ENCODE measurements at places on chromosomes 7 and 10.
A peak's percentile ranks its signal among the peaks of the same experiment; 100 is the strongest.

GRCh38 chr10:69867699-69868558 lies 66.2 kb downstream of the COL13A1 start:
- no peak for DNase-seq

- DNase-seq, result no peak
Observed at GRCh38 chr7:103984050-103984449, 5.4 kb downstream of the RELN start.

- DNase-seq, result peak; percentile 15
Observed at GRCh38 chr7:111137296-111138192, 46.6 kb downstream of the LRRN3 start.

DNA sequence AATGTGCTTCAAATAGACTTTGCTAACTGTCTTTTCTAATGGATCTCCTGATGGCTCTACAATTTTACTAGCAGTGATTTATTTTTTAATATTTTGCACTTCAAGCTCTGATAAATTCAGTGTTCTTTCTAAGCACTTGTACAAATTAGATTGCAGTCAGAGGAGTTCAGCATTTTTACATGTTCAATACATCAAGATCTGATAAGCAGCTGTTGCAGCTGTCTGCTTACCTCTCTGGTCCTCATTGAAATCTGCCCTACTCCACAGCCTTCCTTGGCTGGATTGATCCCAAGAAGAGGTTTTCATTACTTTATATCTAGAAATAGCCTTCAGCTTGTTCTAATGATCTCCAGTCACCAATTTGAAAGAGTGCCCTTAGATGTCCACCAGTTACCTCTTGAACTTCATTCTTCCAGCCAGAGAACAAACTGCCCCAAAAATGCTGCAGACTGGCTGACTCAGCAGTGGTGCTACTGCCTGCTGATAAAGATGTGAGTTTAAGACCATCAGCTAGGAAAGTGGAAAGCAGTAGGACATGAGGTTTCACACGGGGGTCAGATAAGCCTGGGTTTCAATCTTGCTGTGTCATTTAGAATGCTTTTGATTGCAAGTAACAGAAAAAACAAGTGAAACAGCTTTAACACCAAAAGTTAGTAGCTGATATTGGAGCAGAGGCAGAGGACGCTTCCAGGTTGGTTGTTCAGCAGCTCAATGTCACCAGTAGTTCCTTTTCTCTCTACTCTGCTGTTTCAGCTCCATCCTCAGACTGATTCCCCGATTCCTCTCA lies 350.9 kb upstream of the NPVF start:
- no peak for DNase-seq

GRCh38 chr10:110524859-110525232 lies 27.1 kb downstream of the DUSP5 start:
- no peak for DNase-seq

DNA sequence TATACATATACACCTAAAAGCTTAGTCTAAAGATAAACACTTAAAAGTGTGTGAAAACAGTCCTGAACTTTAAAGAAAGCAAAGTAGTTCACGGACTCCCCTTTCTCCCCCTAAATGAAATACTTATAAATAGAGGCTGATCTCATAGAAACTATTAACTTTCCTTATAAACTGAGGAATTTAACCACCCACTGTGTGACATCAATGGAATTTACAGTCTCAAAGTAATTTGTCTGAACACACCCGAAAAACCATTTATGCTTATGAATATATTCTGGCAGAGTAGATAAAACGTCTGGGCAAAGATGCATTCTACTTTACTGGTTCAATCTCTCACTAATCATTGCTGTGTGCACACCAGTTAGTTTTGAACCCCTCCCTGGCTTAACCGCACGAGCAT lies 181.8 kb upstream of the DGKB start:
- peak; percentile 30 for DNase-seq

GRCh38 chr10:49104323-49104722 lies 11.0 kb downstream of the VSTM4 start:
- no peak for DNase-seq

- no peak for DNase-seq
Observed at GRCh38 chr7:83691095-83691494, 42.2 kb upstream of the SEMA3E start.

DNA sequence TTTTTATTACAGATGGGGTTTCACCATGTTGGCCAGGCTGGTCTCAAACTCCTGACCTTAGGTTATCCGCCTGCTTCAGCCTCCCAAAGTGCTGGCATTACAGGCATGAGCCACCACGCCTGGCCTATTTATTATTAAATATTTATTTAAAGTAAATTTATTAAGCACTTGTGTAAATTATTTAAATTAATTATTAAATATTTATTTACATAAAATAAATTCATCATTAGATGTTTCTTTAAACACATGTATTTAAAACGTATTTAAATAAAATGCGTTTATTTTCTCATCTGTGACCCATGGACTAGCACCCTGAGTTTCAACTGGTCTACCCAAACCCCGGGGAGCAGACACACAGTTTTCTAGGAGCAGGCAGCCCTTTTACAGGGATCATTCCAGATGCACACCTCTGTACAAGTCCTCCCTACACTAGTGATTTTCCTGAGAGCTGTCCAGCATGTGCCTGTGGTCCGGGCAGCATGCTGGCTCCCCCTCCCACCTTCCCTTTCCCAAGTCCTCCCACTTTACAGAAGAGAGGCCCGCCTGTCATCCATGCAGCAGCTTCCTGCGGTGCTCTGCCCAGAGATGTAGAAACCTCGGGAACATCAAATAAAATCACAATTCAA lies 89.2 kb upstream of the ATP6V0A4 start:
- no peak for DNase-seq

DNA sequence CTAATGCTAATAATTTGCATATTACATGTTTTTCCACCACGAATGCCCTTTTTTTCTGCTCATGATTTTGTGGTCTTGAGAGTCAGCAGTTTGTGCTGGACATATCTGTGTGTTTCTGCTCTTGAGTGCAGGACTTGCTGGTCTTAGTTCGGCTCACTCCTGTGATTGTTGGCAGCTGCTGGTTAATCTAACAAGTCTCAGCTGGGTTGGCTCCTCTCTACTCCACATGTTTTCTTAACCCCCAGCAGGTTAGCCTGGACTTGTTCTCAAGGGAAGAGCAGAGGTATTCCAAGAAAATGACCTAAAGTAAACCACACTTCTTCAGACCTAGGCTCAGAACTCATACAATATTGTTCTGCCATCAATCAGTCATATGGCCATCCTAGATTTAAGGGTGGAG lies 1238.9 kb downstream of the XPNPEP1 start:
- DNase-seq, result peak; percentile 11

- peak; percentile 78 for DNase-seq
Observed at GRCh38 chr10:73039635-73040034, 57.0 kb downstream of the P4HA1 start.

All from fibroblast of skin of right biceps (primary cell).